ENCODE measurements at places on chromosomes 7 and 10.

GRCh38 chr10:99945263-99945662 lies 64.5 kb downstream of the DNMBP start:
- DNase-seq, result no peak

DNA sequence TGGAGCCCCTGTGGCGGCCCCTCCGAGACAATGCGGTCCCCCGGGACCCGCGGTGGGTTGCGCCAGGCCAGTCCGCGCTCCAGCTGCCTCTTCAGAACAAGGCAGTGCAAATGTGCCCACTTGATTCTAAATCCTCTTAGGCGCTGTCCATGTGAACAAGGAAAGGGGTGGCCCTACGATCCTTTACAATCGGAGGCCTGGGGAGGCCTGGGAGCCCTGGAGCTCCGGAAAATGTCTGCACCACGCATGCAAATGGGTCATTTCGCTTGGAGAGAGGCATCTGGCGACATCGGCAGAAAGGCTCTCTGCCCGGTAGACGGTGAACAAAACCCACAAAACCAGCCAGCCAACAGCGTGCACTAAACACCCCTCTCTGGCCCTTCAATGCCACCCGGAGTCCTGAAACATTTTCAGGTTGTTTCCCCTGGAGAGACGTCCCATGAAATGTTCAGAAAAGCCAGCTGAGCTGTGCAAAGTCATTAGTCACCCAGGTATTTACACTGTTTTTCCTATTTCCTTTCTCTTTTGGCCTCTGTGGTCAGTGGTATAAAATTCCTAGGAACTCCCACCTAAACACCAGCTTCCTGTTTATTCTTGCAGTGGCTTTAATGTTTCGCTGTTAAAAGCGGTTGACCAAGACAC lies 102.8 kb upstream of the ZNF438 start:
- no peak for DNase-seq

DNA sequence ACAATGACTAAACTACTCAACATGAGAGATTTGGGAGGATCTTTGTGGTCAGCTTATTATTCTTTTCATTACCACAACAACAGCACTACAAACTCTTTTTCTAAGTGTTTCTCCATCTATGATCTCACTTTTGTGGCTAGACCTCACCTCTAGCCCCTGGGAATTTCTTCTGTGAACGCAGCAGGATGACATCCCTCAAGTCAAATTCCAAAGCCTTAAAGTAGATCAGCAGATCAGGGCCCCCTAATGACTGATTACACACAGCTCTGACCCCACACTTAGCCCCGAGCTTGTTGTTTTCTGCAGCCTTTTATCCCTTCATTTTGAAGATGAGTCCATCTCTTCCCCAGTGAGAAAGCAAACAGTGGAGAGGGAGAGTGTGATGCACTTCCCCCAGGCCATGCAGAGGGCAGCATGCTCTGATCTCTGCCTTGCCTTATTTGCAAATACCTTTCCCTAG lies 27.3 kb downstream of the TFAM start:
- DNase-seq, result no peak

DNA sequence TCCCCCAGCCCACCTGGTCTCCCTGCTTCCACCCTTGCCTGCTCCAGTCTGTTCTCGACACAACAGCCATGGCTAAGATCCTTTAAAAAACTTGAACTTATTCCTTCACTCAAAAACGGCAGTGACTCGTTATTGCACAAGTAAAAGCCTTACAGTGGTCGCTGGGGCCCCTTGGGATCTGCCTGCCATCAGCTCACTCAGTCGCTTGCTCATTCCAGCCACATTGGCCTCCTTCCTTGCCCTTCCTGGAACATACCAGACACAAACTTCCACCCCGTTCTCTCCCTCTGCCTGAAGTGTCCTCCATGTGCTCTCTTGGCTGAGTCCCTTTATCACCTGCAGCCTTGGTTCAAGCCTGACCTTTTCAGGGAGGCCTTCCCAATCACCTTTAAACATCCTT lies 4.7 kb downstream of the CCNY start:
- no peak for DNase-seq

GRCh38 chr7:43619213-43620012 lies 36.5 kb downstream of the STK17A start:
- DNase-seq, result no peak

DNA sequence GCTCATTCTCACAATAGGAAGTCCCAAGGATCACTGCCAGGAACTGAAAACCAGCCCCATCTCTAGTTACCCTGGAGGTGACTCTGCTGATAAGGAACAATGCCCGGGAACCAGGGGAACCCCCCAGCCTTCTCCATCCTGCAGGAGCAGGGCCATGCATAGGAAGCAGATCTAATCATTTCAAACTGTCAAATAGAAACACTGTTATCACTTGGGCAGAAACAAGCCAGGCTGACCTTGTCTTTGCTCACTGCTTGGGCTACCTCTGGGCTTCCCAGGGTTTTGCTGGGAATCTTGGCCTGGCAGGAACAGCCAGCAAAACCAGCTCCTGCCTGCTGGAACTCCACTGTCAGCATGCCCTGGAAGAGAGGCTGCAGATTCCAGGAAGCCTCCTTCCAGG lies 114.1 kb downstream of the RNF216 start:
- DNase-seq, result no peak

DNA sequence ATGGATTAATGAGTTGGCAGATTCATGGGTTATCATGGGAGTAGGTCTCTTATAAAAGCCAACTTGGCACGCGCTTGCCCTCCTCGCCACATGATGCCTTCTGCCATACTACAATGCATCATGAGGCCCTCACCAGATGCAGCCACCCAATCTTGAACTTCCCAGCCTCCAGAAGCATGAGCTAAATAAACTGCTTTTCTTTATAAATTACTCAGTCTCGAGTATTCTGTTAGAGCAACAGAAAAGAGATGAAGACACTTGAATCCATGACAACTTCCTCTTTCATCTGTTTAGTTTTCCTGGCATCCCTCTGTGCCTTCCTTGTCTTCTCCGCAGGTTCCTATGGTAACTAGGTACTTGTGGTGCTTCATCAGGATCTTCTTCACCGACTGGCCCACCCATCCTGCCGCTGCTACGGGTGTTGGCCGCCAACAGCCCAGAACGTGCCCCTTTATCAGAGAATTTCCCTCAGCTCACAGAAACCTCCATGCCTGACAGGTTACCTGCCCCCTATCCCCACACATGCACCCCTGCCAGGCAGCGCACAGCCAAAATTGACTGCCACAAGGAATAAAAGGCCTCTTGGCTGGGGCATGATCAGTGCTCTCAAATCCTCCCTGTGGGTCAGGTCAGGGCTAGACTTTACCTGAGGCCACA lies 28.0 kb upstream of the PPIF start:
- DNase-seq, result no peak

DNA sequence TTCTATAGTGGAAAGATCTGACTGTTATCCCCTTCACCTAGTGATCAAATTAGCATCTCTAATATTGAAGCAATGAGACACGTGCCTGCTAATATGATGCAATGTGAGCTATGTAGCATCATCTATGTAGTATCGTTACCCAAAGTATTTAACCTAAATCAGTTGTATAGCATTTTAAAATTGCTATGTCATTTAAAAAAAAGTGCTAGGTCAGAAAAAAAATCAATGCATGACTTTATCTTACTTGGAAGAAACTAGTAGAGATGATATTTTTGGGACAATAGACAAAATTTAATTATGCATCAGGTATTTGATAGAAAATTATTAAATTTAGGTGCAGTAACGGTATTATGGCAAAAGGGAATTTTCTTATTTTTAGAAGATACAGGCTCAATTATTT lies 157.3 kb downstream of the CCDC71L start:
- no peak for DNase-seq

- no peak for DNase-seq
Observed at GRCh38 chr7:47277321-47277781, 304.6 kb downstream of the TNS3 start.

DNA sequence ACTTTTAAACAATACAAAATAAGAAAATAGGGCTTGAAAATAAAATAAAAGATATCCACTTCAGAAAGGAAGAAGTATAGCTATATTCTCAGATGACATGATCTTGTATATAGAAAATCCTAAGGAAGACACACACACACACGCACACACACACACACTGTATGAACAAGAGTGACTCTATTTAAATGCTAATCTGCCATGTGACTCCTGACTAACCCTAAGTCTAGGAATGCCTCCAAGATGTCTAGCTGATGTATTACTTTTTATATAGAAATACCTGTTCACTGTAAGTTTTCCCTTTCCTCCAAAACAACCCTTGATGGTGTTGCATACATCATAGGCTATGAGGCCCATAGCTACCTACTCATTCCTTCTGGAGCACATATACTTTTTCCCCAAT lies 173.1 kb upstream of the LRRTM3 start:
- no peak for DNase-seq

DNA sequence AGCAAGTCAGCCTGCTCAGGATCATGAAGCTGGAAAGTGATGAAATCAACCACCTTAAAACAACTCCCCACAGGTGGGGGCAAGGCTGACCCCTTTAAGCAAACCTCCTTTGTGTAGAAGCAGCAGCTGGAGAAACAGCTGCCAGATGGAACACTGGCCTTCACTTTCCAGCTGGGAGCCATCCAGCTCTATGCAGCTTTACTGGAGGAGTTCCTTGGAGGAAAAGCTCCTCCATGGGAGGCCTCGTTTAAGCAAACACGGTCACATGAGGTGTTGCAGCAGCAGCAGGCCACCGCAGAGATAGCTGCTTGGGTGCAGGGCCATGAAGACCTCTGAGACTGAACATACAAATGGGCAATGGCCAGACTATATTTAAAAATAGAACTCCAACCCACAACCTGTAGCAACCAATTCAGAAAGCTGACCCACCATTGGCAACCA lies 13.0 kb upstream of the DLG5 start:
- DNase-seq, result no peak

- DNase-seq, result no peak
Observed at GRCh38 chr7:135789431-135789830, 40.8 kb upstream of the FAM180A start.

DNA sequence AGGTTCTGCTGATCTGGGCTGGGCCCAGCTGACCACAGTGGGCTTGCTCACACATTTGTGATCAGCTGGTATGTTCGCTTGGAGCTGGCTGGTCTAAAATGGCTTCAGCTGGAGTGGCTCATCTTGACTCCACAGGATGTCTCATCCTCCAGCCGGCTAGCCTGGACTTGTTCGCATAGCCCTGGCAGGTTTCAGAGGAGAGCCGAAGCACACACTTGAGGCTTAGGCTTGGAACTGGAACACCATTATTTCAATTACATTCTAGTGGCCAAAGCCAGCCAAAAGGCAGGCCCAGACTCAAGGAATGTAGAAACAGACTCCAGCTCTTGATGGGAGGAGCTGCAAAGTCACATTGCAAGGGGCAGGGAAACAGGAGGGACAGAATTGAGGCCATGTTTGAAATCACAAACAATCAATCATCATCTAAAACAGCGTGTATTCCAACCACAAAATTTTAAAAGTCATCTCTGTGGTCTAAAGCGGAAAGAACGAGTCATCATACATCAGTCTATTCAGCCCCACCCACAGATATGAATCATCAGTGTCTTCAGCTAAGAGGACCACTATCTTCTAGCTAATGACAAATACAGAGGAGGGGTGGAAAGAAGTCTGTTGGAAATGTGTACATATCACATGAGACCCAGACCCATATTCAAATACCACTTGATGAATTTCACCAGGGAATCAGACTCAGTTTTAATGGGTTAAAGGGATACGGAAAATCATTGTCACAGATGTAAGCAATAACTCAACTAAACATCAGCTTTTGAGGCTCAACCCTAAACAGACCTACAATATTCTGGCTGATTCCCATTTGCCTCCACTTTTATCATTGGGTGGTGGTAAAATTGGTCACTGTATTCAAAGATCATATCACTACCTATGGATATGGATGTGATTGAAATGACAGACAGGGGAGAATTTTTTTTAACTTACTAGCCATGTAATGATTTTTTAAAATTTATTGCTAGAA lies 139.0 kb upstream of the MKLN1 start:
- peak; percentile 35 for DNase-seq

- no peak for DNase-seq
Observed at GRCh38 chr7:26008428-26008827, 143.6 kb upstream of the NFE2L3 start.

- no peak for DNase-seq
Observed at GRCh38 chr7:111439977-111440376, 122.3 kb downstream of the IMMP2L start.

GRCh38 chr7:157412021-157412443 lies 75.2 kb downstream of the DNAJB6 start:
- DNase-seq, result peak; percentile 42

- DNase-seq, result no peak
Observed at GRCh38 chr7:45969940-45970339, 48.9 kb upstream of the IGFBP3 start.

GRCh38 chr7:85413718-85414117 lies 226.9 kb upstream of the SEMA3D start:
- DNase-seq, result no peak

- DNase-seq, result no peak
Observed at GRCh38 chr10:5965266-5965665, 12.1 kb downstream of the IL15RA start.

DNA sequence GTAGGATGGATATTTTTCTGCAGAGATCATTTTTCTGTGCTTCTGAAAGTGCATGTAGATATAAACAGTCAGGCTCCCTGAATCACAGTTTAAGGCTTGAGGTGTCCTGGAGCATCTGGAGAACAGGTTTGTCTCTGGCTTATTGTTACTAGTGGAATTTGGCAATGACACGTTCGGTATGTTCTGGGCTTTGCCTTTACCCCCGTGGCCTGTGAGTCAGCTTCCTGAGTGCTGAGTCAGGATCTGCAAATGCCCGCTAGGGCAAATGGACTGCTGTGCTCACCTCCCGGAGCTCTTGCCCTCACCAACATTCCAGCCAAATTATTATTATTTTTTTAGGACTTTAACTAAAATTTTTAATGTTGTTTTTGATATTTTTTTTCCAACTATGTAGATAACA lies 192.5 kb upstream of the PRSS1 start:
- DNase-seq, result no peak

All from activated CD4-positive, alpha-beta T cell treated with anti-CD3 and anti-CD28 coated beads, Interleukin-2, amount 50 U/mL, for 4 hours (primary cell).